ENCODE measurements at places on chromosomes 6 and 20.

- DNase-seq = no peak
These were observed 6.1 kb upstream of the IFT52 start for GRCh38 chr20:43584448-43585136.

GRCh38 chr6:112469306-112469705 is 122.2 kb downstream of the RFPL4B start:
- DNase-seq = no peak

- DNase-seq = no peak
These were observed 19.5 kb upstream of the MAP3K4 start for GRCh38 chr6:160972111-160972510.

- no peak for DNase-seq
These were observed 431.2 kb downstream of the CDH26 start for GRCh38 chr20:60389441-60389840.

DNA sequence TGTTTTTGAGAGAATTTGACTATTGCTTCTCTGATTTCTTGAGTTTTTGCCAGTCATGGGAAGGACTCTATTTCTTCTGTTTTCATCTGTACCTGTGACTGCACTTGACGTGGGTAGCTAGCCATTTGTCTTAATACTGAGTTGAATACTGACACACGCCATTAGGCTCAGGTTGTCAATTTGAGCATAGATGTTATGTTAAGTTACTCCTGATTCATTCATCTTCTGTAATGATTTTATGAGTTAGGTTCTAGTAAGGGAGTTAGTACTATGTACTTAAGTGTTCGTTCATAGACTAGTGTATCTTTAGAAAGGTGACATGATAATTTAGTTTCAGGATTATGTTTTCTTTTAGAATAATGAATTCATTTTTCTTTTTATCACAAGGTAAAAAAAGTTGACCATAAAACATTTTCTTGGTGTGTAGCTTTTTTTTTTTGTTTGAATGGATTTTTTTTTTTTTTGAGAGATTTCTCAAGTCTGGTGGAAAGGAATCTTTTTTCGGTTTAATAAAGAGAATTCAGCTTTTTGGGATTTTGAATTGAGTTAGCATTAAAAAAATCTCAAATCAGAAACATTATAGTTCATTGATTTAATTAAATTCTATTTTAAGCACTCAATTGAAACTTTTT is 1.7 kb downstream of the AFDN start:
- no peak for DNase-seq

DNA sequence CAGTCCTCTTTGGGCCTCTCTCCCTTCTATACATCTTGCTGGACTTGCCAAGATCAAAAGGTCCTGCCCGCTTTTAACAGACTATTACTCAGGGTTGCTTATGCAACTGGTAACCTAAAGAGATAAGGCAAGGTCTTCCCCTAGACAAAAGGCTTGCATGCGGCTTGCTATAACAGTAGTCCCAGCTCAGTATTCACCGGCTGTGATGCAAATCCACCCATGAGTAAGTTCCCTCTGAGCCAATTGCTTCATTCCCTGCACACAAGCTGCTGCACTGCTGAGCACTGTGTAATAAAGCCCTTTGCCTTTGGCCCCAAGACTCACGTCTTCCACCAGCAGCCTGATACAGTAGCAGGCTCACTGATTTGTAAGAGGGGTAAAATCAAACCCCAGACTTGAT is 363.8 kb downstream of the PRKN start:
- no peak for DNase-seq

GRCh38 chr20:63977739-63978276 is 1.6 kb downstream of the SAMD10 start:
- no peak for DNase-seq

DNA sequence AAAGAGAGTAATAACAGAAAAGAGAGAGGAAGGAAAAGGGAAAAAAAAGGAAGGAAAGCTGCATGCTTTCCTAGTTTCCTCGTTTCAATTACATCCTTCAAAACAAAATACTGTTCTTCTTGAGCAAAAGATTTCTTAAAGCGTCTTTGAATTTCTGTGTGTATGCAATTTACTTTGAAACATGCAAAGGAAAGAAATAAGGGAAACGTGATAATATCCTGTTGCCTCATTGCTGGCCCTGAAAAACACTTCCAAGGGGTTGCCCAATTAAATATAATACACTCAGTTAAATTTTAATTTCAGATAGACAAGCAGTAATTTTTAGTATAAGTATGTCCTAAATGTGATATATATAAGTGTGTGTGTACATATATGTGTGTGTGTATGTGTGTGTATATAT is 51.2 kb upstream of the TPD52L1 start:
- no peak for DNase-seq

GRCh38 chr6:85544776-85545175 is 48.9 kb downstream of the SNX14 start:
- DNase-seq = no peak

GRCh38 chr20:42646250-42646649 is 543.5 kb downstream of the PTPRT start:
- DNase-seq = no peak

DNA sequence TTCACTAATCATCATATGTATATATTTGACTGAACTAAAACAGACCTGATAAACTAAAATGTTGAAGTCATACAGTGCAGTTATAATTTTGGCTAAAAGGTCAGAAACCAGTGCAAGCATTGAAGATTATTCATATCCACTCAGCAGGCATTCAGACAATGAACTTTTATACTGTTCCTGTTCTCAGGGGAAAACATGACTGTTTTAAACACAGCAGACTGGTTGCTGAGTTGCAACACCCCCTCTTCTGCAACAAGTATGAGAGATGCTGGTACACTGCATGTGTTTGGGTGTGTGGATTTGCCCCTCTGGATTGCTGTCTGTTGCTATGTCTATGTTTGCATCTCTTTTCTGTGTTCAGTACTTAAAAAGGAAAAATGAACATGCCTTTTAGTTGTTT is 206.8 kb downstream of the EYA4 start:
- DNase-seq = no peak

GRCh38 chr20:9520086-9520485 is 5.7 kb downstream of the LAMP5 start:
- DNase-seq = no peak

GRCh38 chr20:63628246-63628975 is 1.5 kb upstream of the GMEB2 start:
- DNase-seq = no peak

GRCh38 chr6:18147160-18147559 is 7.7 kb downstream of the TPMT start:
- no peak for DNase-seq

GRCh38 chr20:13089950-13090469 is 81.2 kb downstream of the SPTLC3 start:
- no peak for DNase-seq

DNA sequence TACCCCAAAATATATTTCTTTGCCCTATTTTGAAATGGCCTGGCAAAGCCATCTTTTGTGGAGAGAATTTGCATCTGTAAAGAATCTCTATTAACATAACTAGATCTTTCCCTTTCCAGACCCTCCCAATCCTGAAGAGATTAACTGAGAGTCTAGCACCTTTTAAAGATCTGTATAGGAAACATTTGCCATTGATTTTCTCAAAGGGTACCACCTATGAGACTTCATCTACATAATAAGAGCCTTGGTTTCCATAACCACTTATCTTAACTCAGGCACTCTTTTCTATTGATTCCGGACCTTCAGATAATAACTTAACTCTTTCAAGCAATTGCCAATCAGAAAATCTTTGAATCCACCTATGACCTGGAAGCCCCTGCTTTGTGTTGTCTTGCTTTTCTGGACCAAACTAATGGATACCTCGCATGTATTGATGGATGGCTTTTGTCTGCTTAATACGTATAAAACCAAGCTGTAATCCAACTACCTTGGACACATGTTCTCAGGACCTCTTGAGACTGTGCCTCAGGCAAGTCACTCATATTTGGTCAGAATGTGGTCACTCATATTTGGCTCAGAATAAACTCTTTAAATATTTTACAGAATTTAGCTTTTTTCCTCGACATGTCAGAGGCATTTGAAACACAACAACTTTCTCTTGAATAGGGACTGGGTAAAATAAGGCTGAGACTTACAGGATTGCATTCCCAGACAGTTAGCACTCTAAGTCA is 31.4 kb downstream of the SLC22A2 start:
- DNase-seq = no peak

Measured in lower leg skin (tissue), 4 donors.